Glutamatergic neuron (in vitro differentiated cells): ENCODE measurements at places on chromosomes 1 and 21. TPM values are rescaled to one million over a fixed set of nuclear protein-coding genes. Genes with fewer than 3 reads are reported as not detected.

The WDR64 gene
- not detected for total RNA-seq

The RGS7 gene
- total RNA-seq: 16.0 TPM

The ERICH3 gene
- total RNA-seq: 1.9 TPM

The C1QTNF12 gene
- total RNA-seq: 9.1 TPM

The TNFSF4 gene
- 0.34 TPM for total RNA-seq

The TNFRSF18 gene
- 3.0 TPM for total RNA-seq

The NR1I3 gene
- not detected for total RNA-seq

The OR2T2 gene
- not detected for total RNA-seq

The NBPF4 gene
- not detected for total RNA-seq

The SLC25A44 gene
- total RNA-seq: 66.0 TPM

The LINGO4 gene
- total RNA-seq: not detected

The FGR gene
- not detected for total RNA-seq

The BMP8A gene
- total RNA-seq: 0.37 TPM

The TEDDM1 gene
- not detected for total RNA-seq

The OPRD1 gene
- 1.2 TPM for total RNA-seq

The RGS5 gene
- total RNA-seq: 4.9 TPM

The GREM2 gene
- 3.7 TPM for total RNA-seq

The CR1 gene
- total RNA-seq: not detected

The SLC5A9 gene
- not detected for total RNA-seq

The NEXN gene
- total RNA-seq: 0.76 TPM

The ACKR1 gene
- 13.5 TPM for total RNA-seq

The GABRD gene
- total RNA-seq: 2.5 TPM

The RXFP4 gene
- not detected for total RNA-seq

The WNT4 gene
- total RNA-seq: not detected
